ENCODE measurements at places on chromosomes 3 and 15.

- no peak for DNase-seq
Measured at GRCh38 chr3:184942735-184943134, 130.8 kb downstream of the VPS8 start.

- DNase-seq = no peak
Measured at GRCh38 chr3:10757021-10757820, 58.8 kb upstream of the SLC6A11 start.

DNA sequence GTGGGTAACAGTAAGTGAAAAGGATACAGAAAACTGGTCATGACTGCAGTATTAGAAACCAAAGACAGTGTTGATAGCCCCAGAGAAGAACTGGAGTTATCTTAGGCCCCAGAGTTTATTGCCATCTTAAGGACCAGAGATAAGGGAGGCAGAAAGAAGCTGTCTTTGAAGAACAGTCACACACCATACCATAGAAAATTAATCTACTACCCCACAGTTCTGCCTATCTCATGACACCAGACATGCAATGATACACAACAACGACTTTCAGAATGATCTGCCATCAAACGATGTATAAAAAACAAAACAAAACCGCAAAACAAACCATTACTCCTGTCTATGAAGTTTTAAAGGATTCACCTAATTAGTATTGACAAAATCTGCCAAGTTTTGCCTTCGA lies 9.6 kb downstream of the CPOX start:
- no peak for DNase-seq

DNA sequence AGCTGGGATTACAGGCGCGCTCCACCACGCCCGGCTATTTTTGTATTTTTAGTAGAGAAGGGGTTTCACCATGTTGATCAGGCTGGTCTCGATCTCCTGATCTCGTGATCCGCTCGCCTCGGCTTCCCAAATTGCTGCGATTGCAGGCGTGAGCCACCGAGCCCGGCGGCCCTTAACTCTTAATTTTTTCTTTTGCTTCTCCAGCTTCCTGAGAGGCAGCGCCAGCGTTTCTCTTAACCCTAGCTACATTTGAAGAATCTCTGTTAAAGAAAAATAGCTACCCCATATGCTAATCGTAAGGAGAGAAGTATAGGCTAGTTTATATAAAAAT lies 465 bp upstream of the GK5 start:
- no peak for DNase-seq

DNA sequence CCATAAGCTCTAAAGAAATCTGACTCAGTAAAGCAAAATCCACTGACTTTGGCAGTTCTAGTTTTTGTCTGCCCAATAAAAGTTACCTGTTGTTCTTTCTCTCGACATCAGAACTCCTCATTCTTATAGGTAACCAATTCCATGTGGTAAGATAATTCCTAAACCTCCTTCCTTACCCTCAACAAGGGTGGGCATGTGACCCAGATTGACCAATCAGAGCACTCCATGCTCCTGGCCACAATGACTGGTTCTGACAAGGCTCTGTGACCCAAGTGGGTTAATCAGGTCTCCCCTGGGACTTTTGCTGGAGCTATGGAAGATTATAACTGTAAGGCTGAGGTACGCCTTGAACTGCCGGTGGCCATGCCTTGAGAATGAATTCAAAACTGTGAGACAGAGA lies 31.7 kb downstream of the LINS1 start:
- DNase-seq = no peak

GRCh38 chr3:49716691-49717210 lies 2.7 kb downstream of the AMIGO3 start:
- DNase-seq = no peak

GRCh38 chr15:60396958-60397771 lies 621 bp downstream of the ANXA2 start:
- DNase-seq = no peak

- no peak for DNase-seq
Measured at GRCh38 chr3:194612221-194612620, 21.0 kb downstream of the TMEM44 start.

DNA sequence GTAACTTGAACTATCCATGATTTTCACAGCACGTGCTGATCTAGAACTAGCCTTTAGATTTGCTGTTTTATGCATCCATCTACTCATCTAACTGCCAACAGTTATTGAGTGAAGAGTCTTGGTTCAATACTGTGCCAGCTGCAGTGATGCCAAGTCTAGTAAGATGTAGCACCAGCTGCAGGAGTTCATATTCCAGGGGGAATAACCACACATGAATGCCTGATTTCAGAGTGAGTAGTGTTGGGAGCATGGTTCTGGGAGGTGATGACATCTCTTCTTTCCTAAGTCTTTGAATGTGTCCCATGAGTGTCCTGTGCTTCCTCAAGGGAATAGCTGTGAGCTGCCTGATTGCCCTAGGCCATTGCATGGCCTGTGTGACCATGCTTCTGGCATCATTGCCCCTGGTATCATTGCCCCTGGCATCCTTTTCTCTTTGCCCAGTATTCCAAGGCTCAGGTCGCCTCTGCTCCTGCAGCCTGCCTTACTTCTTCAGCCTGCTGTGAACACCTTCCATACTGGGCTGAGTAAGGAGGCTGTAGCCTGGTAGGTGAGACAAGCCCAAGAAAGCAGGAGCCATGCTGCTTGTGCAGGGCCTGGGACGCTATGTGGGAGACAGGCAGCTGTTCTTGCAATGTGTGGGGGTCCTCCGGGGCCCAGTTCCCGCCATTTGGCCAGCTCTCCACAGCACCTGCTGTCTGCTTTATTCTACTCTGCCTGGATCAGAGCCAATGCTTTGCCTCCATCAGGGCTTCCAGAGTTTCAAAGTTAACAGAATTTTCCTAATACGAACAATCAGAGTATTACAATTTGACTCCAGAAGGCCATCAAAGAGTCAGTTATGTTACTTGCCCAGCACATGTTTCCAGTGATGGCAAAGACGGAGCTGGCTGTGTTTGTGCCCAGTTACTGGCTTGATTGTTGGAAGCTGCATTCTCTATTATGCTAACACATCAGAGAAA lies 73.2 kb downstream of the CLSTN2 start:
- no peak for DNase-seq

DNA sequence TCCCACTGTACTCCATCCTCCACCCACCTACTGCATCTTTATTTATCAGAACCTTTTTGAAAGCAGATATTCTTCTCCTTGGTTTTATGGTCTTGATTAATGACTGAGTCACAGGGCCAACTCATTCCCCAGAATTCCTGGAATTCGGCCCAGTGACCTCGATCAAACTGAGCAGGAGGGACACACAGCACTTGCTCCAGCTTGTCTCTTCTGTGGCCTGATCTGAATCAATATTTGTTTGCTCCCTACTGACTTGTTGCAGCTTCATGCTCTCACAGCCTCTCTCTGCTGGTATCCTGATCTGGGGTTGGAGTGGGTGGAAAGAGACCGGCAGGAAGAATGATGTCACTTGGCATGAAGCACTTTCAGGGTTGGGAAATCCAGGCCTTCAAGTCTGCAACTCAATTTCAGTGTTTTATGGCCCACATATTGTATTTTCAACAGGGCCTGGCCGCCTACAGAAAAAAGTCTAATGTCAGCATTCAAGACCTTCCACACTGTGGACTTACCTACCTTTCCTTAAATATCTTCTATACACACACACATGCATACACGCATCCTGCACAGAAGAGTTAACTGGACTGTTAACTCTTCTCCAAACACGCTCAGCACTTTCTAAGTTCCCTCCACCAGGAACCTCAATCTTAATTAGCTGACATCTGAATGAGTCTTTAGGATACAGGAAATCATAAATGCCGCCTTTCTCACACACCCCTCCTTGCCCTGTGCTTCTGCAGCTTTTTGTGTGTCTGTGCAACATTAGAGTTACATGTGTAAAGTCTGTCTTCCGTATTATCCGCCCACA lies 4.6 kb downstream of the ANXA2 start:
- no peak for DNase-seq

- no peak for DNase-seq
Measured at GRCh38 chr15:51185213-51186159, 90.8 kb upstream of the TNFAIP8L3 start.

DNA sequence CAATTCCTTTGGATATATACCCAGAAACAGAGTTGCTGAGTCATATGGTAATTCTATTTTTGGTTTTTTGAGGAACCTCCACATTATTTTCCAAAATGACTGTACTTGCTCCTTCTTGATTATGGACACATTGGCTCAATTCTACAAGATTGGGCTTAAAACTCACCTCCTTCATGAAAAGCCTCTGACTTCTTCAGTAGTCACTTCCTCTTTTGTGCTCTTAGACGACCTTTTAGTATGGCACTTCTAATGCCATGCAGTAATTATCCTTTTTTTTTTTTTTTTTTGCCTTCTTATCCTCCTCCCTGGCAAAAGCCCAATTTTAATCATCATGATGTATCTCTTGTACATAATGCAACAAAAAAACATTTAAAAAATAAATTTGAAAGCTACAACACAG lies 33.0 kb upstream of the ABHD17C start:
- DNase-seq = no peak

DNA sequence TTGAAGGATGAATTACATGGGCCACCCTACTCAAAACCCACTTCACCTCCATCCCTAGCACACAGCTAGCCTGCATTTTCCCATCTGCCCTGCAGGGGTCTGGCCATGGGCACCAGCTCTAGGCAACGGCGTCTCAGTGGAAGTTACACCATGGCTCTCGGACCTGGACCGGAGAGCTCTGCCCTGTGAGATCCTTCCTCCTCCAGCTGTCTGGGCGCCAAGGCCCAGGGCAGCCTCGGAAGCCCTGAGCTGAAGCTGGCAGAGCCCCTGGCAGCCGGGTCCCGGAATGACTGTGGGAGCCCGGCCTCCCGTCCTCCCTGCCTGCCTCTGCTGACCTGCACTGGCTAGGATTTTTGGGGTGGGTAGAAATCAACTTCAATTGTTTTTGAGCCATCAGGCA lies 98.9 kb downstream of the CHSY1 start:
- DNase-seq = no peak

DNA sequence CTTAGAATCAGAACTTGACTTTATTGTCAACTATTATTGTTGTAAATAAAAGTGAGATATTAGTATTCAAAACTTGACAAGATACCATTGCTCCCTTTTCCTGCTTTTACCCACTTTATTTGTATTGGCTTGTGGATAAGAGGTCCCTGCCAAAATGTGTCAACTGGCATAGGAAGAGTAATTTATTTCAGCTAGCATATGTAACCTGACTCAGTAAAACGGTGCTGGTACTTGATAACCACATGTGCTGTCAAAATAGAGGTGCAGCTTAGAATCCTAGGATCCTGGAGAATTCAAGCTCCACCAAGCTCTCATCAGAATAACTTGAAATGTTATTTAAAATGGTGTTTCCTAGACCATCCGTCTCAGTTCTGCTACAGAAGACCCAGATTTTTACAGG lies 90.2 kb upstream of the TGFBR2 start:
- no peak for DNase-seq

GRCh38 chr15:85973584-85974347 lies 105.9 kb upstream of the AGBL1 start:
- DNase-seq = no peak

DNA sequence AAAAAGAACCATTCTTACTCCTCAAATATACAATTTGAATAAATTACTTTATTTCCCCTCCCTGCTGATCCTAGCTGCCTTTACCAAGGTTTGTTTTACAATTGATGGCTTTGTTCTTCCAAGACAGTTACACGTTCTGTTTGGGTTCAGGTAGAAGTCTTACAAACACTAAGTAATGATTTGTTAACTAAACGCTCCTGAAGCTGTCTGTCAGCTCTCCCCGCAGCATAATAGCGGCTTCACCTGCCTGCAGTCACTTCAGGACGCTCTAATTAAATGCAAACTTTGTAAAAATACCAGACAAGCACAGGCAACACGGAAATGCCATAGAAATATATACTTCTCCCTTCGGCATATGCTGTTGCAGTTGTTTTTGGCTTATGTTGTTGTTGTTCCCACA lies 176.4 kb upstream of the MDFIC2 start:
- DNase-seq = no peak

GRCh38 chr3:178274711-178275110 lies 261.5 kb upstream of the KCNMB2 start:
- DNase-seq = no peak

DNA sequence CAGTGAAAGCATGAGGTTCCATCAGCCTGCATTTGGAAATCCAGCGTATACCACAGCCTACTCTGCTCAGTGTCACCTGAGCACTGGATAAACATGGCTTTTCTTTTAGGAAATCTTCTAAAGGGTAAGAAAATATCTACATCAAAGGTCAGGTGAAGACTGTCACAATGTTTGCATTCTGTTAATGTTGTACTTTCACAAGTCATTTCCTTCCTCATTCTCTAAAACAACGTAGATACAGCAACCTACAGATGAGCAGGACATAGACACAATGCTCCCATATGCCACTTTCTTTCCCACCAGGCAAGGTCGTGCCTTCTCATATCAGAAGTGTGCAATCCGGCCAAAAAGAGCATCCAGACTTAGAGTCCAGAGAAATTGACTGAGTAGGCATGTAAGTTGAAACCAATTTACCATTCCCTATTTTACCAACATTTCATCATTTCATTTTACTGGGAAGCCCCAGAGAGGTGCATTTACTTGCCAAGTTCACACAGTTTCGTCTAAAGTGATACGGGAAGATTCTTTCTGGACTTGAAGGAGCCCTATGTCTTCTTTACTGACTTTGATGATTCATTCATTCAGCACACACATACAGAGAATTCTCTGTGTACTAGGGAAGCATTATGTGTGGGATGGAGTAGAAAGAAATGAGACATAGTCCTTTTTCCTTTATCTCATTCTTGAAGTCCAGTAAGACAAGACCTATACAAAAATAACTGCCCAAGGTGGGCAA lies 30.6 kb upstream of the LPP start:
- DNase-seq = no peak

DNA sequence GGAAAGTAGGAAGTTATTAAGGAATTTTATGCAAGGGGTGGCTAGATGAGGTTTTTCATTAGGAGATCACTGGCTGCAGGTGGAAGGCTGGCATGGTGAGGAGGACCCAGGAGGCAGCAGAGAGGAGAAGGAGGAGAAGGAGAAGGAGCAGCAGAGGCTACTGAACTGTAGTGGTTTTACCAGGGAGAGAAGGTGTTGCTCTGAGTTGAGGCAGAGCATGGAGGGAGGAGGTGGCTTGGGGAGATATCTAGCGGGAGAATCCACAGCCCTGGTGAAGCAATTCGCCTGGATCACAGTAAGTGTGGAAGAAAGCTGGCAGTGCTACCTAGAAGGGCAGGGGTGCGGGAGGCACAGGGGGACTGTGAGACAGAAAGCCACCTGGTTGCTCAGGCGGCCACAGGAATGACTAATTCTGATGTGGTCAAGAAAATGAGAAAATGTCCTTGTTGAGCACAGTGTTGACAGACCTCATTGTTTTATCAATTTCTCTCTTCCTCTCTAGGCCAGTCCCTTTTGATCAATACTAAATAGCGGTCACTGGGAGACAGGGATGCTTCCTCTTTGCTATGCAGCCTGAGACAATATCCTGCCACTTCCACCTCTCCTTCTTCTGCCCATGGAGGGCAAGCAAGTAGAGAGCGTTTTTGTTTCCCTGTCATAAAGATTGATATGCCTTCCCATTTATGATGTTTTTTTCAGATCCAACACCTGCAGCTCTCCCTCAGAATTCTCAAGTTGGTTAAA lies 94.6 kb downstream of the EEFSEC start:
- no peak for DNase-seq

DNA sequence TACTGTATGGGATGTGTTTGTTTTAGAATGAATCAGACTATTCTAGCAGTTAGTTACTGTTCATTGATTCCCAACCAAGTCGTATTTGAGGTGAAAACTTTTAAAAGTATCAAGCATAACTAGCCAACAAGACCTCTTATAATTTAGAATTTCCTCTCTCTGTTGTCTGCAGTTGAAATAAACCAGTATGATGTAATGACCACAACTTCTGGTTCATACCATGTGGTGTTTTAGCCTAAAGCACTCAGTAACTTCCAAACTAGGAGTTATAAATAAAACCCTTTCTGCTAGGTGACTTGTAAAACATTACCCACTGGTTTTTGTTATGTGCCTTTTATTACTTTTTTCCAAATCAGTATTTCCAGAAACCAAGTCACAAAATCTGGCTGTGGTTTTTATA lies 19.8 kb upstream of the P2RY12 start:
- DNase-seq = no peak
